Natural killer cell (primary cell): ENCODE measurements at places on chromosomes 1 and 21.

DNA sequence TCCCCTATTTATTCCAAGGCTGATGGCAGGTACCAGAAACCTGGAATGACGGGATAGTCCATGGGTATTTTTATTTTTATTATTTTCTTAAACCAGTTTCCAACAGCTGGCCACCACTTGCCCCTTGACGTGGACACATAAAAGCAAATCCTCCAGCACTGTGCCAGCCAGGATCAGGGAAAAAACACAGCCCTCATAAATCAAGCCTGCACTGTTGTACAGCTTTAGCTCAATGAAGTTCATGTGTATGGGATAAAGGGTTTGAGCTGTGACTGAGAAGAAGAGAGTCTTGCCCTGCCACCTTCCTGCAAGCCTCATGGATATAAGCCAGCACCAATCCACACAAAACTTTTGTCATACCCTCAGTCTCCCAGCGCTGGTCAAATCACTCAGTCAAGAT, 303.8 kb upstream of the SPAG17 start:
- no peak for DNase-seq
- H3K27me3 ChIP-seq: no peaks in the 10 kb centered on the region
- no peak overlapping the region for H3K27ac ChIP-seq

- peaks cover 10% of the 10 kb centered on the region for H3K36me3 ChIP-seq
- no peaks in the 10 kb centered on the region for H3K27me3 ChIP-seq
- peaks cover 52% of the 10 kb centered on the region for H3K4me1 ChIP-seq
- no peak overlapping the region for H3K4me3 ChIP-seq
Measured at GRCh38 chr1:32337855-32338636, 2.0 kb upstream of the MARCKSL1 start.

DNA sequence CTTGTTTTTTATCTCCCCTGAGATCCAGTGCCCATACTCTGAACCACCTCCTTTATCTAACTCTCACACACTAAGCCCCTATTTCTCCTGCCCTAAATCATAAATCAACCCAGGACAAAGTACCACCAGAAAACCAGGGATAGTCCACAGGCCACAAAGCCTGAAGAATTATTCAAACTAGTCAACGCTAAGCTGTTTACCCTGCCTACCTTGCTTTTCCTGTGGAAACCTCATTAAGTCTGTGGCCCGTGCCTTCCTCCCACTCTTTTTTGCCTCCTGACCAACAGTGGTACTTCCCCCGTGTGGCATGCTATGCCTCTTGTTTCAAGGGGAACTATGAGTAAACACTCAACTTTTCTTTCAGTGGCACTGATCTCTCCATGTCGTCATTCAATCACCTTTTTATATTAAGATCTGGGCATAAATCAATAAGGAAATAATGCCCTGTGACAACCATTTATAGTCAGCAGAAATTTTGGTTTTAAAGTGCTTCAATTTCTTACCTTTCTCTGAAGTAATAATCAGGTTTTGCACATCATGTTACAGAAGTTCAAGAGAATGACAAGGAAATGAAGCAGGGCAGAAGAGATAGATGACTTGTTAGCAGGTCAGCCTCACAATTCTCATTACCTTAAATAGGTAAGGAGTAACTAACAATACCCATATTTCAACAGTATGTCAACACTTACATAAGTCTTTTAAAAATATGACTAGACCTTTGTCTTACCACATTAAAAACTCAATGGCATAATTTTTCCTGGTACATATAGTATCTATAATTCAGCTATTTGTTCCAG, 32.1 kb downstream of the EYA3 start:
- H3K27ac ChIP-seq: peak overlapping the region; percentile 56
- peaks cover 9% of the 10 kb centered on the region for H3K4me1 ChIP-seq
- H3K27me3 ChIP-seq: no peaks in the 10 kb centered on the region
- peaks cover 4% of the 10 kb centered on the region for H3K36me3 ChIP-seq
- no peak overlapping the region for H3K4me3 ChIP-seq

GRCh38 chr1:198763298-198763714, 124.5 kb downstream of the PTPRC start:
- H3K4me1 ChIP-seq: no peaks in the 10 kb centered on the region
- H3K27ac ChIP-seq: no peak overlapping the region
- H3K36me3 ChIP-seq: peaks cover under 1% of the 10 kb centered on the region

- no peak overlapping the region for H3K27ac ChIP-seq
- peaks cover 3% of the 10 kb centered on the region for H3K4me1 ChIP-seq
- no peak overlapping the region for H3K4me3 ChIP-seq
- H3K36me3 ChIP-seq: no peaks in the 10 kb centered on the region
- no peaks in the 10 kb centered on the region for H3K27me3 ChIP-seq
Measured at GRCh38 chr1:99816656-99817055, 33.5 kb upstream of the AGL start.

DNA sequence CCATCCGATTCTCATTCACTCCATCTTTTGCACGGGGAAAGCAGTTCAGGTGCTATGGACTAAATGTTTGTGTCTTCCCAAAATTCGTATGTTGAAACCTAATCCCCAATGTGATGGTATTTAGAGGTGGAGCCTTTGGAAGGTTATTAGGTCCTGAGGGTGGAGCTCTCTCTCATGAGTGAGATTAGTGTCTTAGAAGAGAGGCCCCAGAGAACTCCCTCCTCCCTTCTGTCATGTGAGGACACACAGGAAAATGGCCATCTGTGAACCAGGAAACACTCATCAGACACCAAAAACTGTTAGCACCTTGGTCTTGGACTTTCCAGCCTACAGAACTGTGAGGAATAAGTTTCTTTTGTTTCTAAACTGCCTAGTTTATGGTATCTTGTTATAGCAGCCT, 15.8 kb upstream of the CCDC190 start:
- DNase-seq: no peak
- no peaks in the 10 kb centered on the region for H3K36me3 ChIP-seq
- peaks cover 3% of the 10 kb centered on the region for H3K27me3 ChIP-seq
- no peak overlapping the region for H3K27ac ChIP-seq
- H3K4me1 ChIP-seq: no peaks in the 10 kb centered on the region

GRCh38 chr1:173042806-173043205, 7.9 kb downstream of the TNFSF18 start:
- H3K4me1 ChIP-seq: no peaks in the 10 kb centered on the region
- no peak overlapping the region for H3K27ac ChIP-seq
- no peaks in the 10 kb centered on the region for H3K36me3 ChIP-seq
- H3K27me3 ChIP-seq: no peaks in the 10 kb centered on the region
